ENCODE measurements at places on chromosomes 4 and X. TPM values are rescaled to one million over a fixed set of nuclear protein-coding genes. Genes with fewer than 3 reads are reported as not detected.

The GPC3 gene
- total RNA-seq, result not detected

The TRIM61 gene
- total RNA-seq, result 2.4 TPM

The UGT2B28 gene
- total RNA-seq, result not detected

The TLR2 gene
- 0.23 TPM for total RNA-seq

The PAGE2B gene
- not detected for total RNA-seq

The AR gene
- total RNA-seq, result not detected

The PAGE4 gene
- total RNA-seq, result not detected

The F8A3 gene
- total RNA-seq, result 12.2 TPM

The CNKSR2 gene
- 4.8 TPM for total RNA-seq

The SULT1E1 gene
- total RNA-seq, result not detected

The FRMD7 gene
- total RNA-seq, result not detected

The SFRP2 gene
- not detected for total RNA-seq

The GUCY2F gene
- total RNA-seq, result not detected

The SPP1 gene
- not detected for total RNA-seq

The ZNF41 gene
- total RNA-seq, result 9.9 TPM

The ASB12 gene
- 0.15 TPM for total RNA-seq

The CT45A1 gene
- not detected for total RNA-seq

The RENBP gene
- total RNA-seq, result 6.3 TPM

The CYLC1 gene
- total RNA-seq, result not detected

The NPY1R gene
- total RNA-seq, result not detected

All from activated CD8-positive, alpha-beta memory T cell treated with anti-CD3 and anti-CD28 coated beads for 36 hours (primary cell).